Fibroblast of skin of right quadriceps (primary cell): ENCODE measurements at places on chromosomes 5 and 9.
A peak's percentile ranks its signal among the peaks of the same experiment; 100 is the strongest.

DNA sequence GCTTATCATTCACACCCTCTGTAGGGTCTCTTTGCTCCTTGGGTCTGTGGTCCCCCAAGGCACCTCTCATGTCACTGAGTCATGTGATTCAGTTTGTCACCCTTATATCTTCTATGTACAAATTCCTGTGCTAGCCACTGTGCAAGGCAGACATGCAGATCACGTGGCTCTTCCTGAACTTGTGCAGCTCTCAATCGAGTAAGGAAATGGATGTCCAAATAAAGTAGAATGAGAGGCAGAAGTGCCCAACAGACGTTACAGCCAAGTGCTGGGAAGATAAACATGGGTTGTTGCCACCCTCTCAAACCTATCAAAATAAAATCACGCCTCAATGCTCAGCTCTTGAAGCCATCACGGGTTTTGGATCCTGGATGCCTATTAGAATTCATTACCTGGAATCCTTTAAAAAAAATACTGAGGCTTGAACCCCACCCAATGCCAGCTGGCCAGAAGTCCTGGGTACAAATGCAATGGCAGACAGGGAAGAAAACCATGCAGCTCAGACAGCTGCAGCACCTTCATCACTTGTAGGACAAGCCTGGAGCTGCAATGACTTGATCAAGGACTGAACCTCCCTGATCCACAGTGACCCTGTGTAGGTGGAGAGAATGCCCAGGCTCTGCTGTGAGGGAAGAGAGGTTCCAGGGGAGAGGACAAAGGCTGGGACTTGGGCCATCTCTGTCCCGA is 228.7 kb upstream of the DAP start:
- DNase-seq, result no peak

GRCh38 chr9:95344735-95345325 is 27.3 kb upstream of the FANCC start:
- DNase-seq, result no peak

GRCh38 chr5:176723440-176723839 is 76.2 kb downstream of the TSPAN17 start:
- no peak for DNase-seq

GRCh38 chr5:179901915-179902762 is 5.6 kb downstream of the TBC1D9B start:
- DNase-seq, result no peak

- no peak for DNase-seq
Observed at GRCh38 chr5:28408651-28409050, 1370.3 kb upstream of the CDH9 start.

- peak; percentile 94 for DNase-seq
Observed at GRCh38 chr9:120935383-120935857, 8.8 kb upstream of the TRAF1 start.

- no peak for DNase-seq
Observed at GRCh38 chr5:139740992-139741672, 54.5 kb upstream of the PSD2 start.
